ENCODE measurements at places on chromosomes 2 and 18.

- DNase-seq: no peak
Measured at GRCh38 chr18:7786569-7786968, 219.5 kb downstream of the PTPRM start.

DNA sequence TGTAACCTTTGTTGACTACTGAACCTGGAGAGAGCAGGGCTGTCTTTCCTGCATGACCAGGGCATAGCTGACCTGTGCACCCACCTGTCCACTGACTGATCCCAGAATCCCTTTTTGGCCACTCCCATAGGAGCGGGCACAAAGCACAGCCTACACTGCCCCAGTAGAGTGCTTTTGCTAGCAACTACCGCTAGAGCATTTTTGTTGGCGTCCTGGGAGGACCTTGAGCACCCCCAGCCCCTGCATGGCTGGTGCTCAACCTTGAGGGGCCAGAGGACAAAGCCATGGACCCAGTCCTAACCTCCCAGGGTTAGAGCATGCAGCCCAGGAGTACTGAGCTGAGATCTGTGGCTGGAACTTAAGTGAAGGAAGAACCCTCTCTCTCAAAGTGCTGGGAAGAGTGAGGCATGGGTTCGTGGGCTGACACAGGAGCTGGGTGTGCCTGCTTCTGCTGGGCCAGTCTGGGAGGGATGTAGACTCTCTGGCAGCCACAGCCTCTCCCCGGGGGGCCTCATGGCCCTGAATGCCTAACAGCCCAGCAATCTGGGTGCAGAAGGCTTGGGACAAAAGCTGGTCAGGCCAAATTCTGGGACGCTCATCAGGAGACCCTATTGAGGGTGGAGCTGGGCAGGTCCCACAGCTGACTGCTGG is 140.0 kb downstream of the GALNT1 start:
- DNase-seq: no peak

DNA sequence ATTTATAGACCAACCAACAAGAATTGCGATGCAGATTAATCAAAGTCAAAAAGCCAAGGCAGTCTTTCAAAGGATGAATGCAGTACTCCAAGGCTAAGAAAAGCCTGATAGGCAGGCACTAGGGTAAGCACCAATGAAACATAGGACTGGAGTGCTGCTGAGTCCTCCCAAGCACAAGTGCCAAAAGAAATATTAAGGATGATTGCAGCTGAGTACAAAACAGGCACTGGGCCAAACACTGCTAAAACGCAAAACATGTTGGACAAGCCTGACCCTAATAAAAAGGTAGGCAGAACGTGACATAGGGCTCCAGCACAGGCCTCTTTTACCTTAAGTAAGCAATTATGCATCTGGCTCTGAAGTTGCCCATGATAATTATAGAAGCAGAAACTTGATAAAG is 160.1 kb upstream of the LRP1B start:
- no peak for DNase-seq

DNA sequence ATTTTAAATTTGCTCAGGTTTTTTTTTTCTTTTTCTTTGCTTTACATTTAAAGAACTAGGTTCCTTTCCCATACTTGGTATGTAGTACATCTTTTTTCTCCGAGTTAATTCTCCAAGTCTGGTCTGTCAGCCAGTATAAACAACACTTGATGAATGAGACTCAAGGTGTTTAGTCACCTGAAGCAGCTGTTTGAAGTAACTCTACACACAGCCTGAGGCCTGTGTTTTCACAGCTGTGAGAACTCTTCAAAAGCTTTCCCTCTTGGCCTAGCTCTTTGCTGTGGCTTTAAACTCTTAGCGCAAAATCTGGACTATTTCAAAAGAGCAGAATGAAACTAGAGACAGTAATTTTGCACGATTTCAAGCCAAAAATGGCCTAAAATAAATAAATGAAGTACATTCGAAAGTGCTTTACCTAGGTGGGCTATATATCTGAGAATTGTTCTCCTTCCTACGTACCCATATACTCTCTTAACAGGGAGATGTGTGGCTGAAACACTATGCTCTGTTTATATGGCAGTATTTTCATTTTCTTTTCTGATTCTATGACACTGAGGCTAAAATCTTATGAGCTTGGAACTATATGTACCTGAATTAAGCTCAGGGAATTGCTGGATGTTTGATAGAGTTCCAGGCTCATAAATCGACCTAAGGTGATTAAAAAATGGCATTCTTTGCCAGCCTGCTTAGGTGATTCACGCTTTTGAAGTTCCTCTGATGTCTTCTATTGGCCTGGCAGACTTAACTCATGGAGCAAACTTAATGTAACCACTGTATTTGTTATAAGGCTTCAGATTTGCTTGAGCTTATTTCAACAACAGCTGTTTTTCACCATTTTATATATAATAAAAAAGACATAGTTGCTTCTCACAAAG is 1044.1 kb upstream of the ZEB2 start:
- DNase-seq: no peak

DNA sequence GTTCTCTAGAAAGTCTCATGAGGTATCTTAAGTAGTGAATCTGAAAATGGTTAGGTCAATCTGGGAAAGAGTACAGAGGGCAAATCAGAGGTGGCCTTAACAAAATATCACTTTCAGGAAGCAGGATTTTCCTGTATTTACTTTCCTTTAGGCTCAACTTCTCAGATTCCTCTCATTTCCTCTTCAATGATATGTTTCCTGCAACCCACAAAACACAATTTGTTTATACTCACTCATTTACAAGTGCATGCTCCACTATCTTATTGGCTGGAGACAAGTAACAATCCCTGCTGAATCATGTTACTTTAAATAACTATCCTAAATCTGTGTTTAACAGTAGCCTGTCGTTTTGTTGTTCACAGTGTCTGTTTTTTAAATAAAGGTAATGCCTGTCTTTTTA is 228.1 kb downstream of the DSC3 start:
- no peak for DNase-seq

DNA sequence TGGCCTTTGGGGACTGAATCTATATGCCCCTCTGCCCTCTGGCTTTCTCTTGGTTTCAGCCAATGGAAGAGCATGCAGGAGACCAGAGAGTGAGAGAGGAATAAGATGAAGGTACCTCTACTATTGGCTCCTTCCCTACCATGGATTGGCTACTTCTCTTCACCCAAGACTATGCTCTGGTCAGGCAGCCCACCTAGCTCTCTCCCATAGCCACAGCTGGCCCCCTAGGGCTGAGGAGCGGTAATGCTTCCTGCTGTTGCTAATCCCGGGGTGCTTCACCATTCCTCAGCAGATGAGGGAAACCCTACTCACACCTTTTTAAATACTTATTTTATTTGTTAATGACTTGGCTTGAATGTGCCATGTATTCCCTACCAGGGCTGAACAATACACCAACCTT is 142.4 kb downstream of the MREG start:
- no peak for DNase-seq

DNA sequence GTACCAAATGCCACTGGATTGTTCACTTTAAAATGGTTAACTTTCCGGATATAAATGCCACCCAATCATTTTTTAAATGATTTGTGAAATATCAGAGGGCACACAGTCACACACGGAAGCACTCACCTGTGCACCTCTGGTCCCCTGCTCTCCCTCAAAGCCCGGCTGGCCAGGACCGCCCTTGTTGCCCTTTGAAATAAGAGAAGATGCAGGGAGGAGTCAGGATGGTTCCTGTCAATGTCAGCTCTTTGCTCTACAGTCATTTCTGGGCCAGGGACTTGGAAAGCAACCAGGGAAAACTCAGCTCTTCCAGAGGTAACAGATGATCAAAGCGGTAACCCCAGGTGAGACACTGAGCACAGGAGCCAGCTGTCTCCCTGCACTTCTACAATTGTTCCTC is 60.7 kb downstream of the COL6A3 start:
- DNase-seq: no peak

DNA sequence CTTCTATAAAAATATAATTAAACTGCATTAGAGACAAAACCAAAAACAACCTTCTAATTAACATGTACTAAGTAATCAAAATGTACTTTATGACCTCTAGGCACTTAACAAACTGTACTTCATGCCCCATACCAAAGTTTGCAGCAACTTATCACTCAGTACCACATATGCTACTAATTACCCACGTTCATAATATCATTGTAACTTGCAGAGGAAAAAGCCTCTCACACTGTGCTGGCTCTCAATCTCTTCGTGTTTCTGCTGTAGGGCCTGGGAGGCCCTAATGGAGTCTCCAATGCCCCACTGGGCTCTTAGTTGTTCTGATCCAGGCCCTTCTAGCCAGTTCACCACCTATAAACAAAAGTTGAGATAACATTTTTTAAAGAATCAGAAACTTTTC is 82.1 kb upstream of the CCDC141 start:
- DNase-seq: no peak

GRCh38 chr18:3401669-3402620 is 48.0 kb upstream of the TGIF1 start:
- no peak for DNase-seq

GRCh38 chr2:215712219-215712868 is 276.5 kb upstream of the FN1 start:
- no peak for DNase-seq

- DNase-seq: no peak
Measured at GRCh38 chr18:27860011-27860410, 316.9 kb downstream of the CDH2 start.

- DNase-seq: no peak
Measured at GRCh38 chr2:221931251-221931991, 359.3 kb upstream of the EPHA4 start.

GRCh38 chr2:189629531-189630453 is 31.5 kb upstream of the ASNSD1 start:
- DNase-seq: no peak

DNA sequence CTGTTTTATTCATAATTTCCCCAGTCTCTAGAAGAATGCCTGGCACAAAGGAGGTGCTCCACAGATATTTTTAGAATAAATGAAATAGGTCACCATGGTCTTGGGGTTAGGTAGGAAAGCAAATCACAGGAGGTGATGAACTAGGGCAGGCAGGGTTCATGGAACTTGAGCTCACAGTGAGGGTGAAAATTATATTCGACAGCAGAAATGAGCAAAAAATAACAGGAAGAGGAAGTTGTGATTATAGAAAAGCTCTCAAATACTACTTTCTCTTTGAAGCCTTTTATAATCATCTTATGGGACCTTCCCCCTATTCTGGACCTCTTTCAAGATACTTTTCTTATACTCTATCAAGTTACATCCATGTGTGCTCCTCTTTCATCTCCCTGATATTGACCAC is 4.5 kb upstream of the CREB1 start:
- no peak for DNase-seq

GRCh38 chr18:8584798-8585197 is 24.4 kb upstream of the RAB12 start:
- DNase-seq: no peak

- DNase-seq: no peak
Measured at GRCh38 chr2:21244161-21244560, 120.4 kb downstream of the TDRD15 start.

DNA sequence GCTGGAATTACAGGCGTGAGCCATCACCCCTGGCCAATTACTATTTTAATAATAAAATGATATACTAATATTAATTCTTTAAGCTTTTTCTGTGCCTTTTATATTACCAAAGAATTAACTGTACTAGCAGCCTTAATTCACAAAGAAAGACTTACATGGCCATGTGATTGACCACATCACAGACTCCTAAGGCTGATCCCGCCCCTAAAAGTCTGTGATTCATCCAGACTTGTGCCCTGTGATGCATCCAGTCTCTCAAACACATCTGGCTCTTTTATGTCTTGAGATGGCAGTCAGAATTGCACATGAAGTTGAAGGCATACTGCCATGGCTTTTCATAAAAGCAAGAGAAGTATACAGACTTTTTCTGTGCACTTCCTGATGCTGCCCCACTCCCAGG is 91.7 kb downstream of the DTNA start:
- DNase-seq: no peak

DNA sequence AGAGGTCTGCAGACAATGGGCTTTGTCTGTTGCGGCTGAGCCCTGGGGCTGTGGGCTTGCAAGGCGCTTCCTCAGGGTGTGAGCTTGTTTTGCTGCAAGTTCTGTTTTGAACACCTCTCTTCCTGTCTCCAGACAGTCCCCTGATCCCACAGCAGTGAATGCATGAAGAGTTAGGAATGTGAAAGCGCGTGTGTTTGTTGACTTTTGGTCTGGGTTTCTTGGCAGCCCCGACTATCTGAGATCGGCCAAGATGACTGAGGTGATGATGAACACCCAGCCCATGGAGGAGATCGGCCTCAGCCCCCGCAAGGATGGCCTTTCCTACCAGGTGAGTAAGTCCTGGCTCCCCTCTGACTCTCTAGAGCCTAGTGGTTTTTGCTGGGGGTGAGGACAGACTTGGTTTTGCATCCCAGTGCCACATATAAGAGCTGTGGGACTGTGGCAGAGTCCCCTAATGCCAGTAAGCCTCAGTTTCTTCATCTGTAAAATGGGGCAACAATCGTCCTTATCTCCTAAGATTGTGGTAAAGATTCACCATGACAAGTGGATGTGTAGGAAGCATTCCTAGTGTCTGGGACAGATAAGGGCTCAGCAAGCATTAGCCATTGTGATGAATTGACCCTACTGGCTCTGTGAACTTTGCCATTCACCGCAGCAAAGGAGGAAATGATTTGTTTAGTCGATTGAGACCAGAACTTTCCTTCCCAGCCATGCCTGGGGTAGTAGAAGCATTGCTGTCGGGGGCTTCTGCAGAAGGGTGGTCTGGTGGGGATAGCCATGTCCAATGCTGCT is 3.0 kb downstream of the LBH start:
- no peak for DNase-seq

DNA sequence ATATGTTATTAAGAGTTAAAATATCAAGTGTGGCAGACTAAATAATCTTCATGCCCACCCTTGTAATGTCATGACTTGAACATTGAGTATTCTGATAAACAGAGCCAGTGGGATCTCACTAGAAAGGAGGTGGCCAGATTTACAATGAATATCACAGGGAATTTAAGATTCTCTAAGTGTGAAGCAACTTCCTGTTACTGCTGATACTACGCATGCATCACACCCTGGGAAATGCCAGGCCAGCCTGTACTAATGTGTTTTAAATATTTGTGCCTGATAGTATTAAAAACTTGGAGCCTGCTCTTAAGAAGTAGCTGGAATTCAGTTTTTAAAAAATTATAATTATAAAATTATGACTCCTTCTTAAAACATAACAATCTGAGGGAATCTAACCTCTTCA is 148.3 kb downstream of the LAMA3 start:
- no peak for DNase-seq

DNA sequence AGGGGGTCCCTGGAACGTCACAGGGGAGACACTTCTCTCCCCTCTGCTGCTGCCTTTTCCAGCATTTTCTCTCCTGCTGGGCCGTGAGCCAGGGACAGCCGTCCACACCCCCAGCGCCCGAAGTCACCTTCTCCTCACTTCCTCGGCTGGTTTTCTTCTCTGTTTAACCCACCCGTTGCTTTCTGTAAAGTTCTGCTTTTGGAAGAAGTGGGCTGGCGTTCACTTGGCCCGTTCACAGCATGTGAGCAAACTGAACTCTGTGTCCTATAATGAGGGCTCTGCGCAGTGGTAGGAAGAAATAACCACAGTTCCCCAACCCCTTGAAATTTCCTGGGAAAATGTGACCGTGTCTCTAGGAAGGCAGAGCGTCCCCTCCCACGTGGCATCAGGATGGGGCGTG is 187.0 kb upstream of the HDAC4 start:
- no peak for DNase-seq

- DNase-seq: peak; percentile 13
Measured at GRCh38 chr2:207746131-207746530, 23.6 kb downstream of the FZD5 start.
